Gastrocnemius medialis (tissue), 4 donors: ENCODE measurements at places on chromosomes 12 and 14. TPM values are rescaled to one million over a fixed set of nuclear protein-coding genes. Genes with fewer than 3 reads are reported as not detected.

The CISTR gene
- not detected for total RNA-seq

The TAS2R7 gene
- total RNA-seq, result not detected

The USP44 gene
- 0.42 TPM for total RNA-seq

DNA sequence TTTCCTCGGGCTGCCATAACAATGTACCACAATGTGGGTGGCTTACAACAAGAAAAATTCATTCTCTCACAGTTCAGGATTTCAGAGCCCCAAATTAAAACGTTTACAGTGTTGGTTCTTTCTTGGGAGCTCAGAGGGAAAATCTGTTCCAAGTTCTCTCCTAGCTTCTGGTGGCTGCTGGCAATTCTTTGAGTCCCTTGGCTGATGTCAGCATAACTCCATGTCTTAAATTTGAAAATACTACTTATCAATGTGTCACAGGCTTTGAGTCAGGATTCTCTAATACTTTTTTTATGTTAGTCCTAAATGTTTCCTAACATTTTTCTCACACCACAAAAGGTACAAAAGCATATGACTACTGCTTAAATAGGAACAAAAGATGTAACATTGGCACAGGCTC lies 198.4 kb upstream of the ATXN7L3B start:
- no peak overlapping the region for H3K27ac ChIP-seq
- H3K36me3 ChIP-seq, result no peaks in the 10 kb centered on the region
- no peaks in the 10 kb centered on the region for H3K27me3 ChIP-seq
- H3K4me3 ChIP-seq, result no peak overlapping the region

DNA sequence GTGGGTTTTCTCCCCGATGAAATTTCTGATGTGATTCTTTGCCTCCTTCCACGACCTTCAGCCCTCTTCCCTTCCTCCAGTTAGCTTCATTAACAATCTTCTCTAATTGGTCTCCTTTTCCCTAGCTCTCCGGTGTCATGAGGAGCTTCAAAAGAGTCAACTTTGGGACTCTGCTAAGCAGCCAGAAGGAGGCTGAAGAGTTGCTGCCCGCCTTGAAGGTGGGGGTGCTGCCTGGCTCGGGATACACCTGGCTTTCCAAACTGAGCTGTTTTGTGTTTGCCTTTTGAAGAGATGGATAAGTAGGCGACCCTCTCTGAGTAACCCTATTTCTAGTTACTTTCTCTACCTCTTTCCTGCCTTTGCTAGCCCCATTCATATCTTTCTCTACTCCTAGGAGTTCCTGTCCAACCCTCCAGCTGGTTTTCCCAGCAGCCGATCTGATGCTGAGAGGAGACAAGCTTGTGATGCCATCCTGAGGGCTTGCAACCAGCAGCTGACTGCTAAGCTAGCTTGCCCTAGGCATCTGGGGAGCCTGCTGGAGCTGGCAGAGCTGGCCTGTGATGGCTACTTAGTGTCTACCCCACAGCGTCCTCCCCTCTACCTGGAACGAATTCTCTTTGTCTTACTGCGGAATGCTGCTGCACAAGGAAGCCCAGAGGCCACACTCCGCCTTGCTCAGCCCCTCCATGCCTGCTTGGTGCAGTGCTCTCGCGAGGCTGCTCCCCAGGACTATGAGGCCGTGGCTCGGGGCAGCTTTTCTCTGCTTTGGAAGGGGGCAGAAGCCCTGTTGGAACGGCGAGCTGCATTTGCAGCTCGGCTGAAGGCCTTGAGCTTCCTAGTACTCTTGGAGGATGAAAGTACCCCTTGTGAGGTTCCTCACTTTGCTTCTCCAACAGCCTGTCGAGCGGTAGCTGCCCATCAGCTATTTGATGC lies 797 bp downstream of the ESPL1 start:
- no peaks in the 10 kb centered on the region for H3K36me3 ChIP-seq
- peaks cover 6% of the 10 kb centered on the region for H3K4me1 ChIP-seq
- H3K4me3 ChIP-seq, result peak overlapping the region; percentile 75
- DNase-seq, result no peak

DNA sequence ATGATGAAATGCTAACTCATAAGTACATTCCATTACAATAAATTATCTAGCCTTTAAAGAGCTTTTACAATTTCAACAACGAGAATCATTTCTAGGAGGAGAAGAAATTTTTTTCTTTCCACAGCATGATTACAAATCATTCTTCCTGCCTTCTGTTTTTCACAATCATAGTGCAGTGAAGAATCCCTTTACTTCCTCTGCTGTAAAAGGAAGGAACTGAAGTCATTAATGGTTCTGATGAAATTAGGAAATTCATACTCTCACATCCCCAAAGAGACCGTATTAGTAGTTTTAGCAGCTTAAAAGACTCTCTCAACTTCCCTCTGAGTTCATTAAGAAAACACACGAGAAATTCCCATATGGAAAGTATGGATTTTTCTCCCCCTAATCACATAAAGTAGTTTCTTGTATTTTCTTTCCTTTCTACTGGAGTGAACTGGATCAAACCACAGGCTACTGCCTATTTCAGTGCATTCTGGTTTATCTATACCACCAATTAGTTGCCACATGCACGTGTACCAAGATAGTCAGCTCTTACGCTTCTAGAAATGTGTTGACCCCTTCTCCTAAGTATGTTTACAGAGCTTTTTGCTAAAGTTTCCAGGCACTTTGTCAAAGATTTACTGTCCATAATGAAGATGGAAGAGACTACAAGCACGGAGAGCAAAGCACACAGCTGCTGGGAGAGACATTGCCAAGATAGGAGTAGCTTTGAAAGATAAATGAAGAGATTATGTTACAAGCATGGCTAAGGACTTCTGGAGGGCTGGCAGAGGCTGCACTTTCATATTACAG lies 58.9 kb upstream of the KITLG start:
- H3K27ac ChIP-seq, result peak overlapping the region; percentile 48
- no peak for DNase-seq
- H3K27me3 ChIP-seq, result no peaks in the 10 kb centered on the region
- H3K36me3 ChIP-seq, result no peaks in the 10 kb centered on the region

The FGD4 gene
- 53.5 TPM for total RNA-seq

DNA sequence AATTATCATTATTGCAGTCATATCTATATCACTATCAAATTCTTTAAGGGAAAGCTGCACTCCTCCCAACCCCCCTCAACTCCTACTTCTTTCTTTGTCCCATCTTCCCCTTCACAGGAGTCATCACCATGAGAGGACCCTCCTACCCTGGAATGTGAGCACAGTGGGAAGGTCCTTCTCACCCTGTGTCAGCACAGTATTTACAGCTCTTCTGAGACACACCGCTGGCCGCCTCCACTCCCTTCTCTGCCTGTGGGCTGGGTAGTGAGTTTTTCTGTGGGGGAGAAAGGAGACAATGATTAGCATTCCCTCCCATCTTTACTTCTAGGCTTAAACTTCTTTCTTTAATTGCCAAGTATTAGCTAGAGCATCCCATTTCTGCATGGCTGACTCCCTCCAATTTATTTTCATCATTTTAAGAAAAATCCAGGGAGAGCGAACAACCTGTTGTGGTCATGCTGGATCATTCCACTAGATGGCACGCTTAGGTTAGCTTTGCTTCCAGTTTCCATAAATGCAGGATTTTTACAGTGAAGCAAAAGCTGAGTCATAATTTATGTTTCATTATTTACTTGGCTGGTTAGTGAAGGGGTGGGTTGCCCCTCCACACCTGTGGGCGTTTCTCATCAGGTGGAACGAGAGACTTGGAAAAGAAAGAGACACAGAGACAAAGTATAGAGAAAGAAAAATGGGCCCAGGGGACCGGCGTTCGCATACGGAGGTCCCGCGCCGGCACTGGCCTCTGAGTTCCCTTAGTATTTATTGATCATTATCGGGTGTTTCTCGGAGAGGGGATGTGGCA lies 188.5 kb downstream of the ALX1 start:
- DNase-seq, result peak; percentile 9
- no peak overlapping the region for H3K27ac ChIP-seq
- H3K27me3 ChIP-seq, result no peaks in the 10 kb centered on the region
- no peaks in the 10 kb centered on the region for H3K36me3 ChIP-seq
- H3K4me3 ChIP-seq, result peak overlapping the region; percentile 35

DNA sequence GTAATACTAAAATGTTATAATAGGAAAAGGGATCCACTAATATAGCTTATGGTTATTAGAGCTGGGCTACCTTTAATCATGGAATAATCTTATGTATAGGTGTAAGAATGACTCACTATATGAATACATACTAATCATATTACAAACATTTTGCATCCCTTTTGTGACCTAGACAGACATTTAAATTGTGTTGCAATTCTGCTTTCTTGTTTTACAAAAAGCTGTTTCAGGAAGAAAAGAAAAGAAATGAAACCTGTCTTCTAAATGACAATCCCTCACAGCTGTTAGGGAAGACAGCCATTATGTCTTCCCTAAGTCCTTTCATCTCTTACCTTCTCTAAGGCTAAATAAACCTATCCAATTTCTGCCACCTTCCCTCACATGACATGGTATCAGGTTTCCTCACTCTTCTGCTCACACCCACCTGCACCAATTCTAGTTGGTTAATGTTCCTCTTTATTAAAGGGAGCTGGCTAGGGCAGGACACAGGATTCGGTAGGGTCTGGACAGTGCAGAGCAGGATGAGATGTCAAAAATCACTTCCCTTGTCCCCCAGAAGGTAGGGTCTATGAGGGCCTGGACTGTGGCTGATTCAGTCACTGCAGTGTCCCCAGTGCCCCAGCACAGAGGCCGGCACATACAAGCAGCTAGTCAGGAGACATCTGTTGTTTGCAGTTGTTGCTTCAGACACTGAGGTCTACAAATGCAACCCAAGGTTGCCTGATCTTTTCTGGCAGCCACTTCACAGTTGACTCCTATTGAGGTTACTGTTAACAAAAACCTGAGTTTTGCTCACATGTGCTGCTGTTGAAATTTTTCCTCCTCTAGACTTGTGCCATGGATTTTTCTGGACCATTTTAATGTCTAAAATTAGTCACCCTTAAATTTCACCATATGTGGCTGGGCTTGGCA lies 3.7 kb downstream of the DHRS7 start:
- H3K4me3 ChIP-seq, result peak overlapping the region; percentile 26
- peaks cover 58% of the 10 kb centered on the region for H3K4me1 ChIP-seq
- peak overlapping the region; percentile 100 for H3K27ac ChIP-seq
- H3K36me3 ChIP-seq, result peaks cover 32% of the 10 kb centered on the region
- H3K27me3 ChIP-seq, result no peaks in the 10 kb centered on the region

The KRT73 gene
- not detected for total RNA-seq

GRCh38 chr12:57520053-57520818 lies at the start of gene DDIT3:
Gene DDIT3, minus strand, starts transcription at chr12:57520514. Its CDS starts 3,108 bp downstream, at chr12:57517406.
- H3K27me3 ChIP-seq, result no peaks in the 10 kb centered on the region
- DNase-seq, result peak; percentile 99
- H3K36me3 ChIP-seq, result peaks cover 33% of the 10 kb centered on the region

DNA sequence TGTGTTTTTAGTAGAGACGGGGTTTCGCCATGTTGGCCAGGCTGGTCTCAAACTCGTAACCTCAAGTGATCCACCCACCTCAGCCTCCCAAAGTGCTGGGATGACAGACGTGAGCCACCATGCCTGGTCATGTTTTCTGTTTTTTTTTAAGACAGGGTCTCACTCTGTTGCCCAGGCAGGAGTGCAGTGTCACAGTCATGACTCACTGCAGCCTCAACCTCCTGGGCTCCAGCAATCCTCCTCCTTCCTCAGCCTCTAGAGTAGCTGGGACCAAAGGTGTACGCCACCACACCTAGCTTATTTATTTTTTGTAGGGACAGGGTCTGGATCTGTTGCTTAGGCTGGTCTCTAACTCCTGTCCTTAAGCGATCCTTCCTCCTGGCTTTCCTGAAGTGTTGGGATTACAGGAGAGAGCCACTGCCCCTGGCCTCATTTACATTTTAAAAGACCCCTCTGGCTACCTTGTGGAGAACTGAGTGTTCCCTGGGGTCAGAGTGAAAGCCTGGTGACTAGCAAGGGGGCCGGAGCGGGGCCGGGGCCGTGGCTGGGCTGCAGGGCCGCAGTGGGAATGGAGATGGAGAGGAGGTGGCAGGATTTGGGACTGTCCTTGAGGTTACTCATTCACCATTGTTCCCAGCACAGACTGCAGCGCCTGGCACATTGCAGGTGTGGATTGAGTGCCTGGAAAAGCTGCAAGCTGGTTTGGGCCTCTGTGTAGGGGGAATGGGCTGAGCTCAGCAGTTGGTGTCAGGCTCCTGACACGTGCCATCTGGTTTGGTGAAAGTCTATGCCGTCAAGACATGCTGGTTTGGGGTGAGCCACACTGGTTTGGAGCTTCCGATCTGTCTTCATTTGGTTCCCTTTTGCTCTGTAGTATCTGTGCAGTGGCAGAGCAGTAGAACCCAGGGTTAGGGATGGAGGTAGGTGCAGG lies 18.1 kb downstream of the KMT5A start:
- H3K36me3 ChIP-seq, result peaks cover 54% of the 10 kb centered on the region
- H3K4me1 ChIP-seq, result peaks cover 15% of the 10 kb centered on the region
- no peaks in the 10 kb centered on the region for H3K27me3 ChIP-seq
- H3K4me3 ChIP-seq, result no peak overlapping the region
- DNase-seq, result no peak
